CD4-positive, alpha-beta T cell (primary cell): ENCODE measurements at places on chromosomes 12 and 14.
A peak's percentile ranks its signal among the peaks of the same experiment; 100 is the strongest.

DNA sequence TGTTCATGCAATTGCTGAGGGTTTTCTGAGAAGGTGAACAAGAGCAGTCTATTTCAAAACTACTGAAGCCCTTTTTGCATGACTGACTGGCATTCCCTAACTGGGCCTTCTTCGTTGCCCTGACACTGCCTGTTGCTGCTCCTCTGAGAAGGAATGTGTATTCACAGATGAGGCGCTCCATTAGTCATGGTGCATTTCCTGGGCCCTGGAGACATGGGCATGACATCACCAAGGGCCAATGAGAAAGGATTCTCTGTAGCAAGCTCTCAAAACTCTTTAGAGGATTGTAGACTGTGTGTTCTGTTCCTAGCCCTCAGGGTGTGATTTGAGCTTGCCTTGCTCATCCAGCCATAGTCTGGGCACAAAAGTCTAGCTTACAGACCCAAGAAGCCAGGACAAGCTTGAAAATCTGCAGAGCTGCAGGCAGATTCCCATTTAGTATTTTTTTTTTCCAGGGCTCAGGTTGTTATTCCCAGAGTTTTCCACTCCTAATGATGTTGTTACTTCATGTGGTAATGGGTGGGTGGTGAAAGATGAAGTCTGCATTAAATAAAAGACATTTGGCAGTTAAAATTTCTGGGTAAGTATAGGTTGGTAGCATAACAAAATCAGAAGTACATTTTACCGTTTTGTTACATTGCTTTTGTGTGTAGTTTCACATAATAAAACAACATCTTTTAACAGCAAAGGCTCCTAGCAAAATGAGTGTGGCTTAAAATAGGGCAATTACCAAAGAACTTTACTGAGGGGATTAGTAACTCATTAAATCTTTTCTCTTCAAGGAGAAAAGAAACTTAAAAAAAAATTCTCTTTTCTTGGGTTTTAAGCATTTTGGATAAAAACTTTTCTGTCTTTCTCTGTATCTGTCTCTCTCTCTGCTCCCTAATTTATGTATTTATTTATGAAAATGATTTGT lies 318.4 kb downstream of the RAD51B start:
- H3K36me3 ChIP-seq = no peaks in the 10 kb centered on the region
- H3K27ac ChIP-seq = no peak overlapping the region
- DNase-seq = peak; percentile 5
- H3K4me3 ChIP-seq = no peak overlapping the region
- H3K27me3 ChIP-seq = no peaks in the 10 kb centered on the region

- H3K4me1 ChIP-seq = no peaks in the 10 kb centered on the region
- H3K27me3 ChIP-seq = peaks cover 2% of the 10 kb centered on the region
- H3K4me3 ChIP-seq = no peak overlapping the region
- no peaks in the 10 kb centered on the region for H3K36me3 ChIP-seq
- H3K27ac ChIP-seq = no peak overlapping the region
Measured at GRCh38 chr12:114269153-114269552, 136.8 kb downstream of the TBX5 start.

DNA sequence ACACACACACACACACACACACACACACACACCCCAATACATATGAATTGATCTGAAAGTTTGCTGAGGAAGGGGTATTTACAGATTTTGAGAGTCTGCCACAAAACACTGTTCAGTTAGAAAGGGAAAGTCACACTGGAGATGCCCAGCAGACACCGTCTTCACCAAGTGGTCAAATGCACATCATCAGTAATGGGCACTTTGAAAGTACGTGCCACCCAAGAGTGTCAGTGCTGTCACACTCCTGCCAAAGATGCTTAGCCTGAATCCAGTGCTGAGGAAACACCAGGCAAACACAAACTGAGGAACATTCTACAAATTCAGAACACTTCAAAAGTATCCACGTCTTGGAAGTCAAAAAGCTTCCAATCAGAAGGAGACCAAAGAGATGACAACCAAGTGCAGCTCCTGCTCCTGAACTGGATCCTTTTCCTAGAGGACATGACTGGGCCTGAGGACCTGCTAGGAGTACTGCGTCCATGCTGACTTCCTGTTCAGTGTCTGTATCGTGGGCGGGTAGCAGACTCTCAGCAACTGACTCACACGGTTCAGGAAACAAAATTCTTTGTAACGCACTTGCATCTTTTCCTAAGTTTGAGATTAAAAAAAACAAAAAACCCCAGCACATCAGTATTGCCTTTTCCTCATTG lies 18.6 kb downstream of the PSMC1 start:
- no peaks in the 10 kb centered on the region for H3K27me3 ChIP-seq
- DNase-seq = no peak
- peaks cover 59% of the 10 kb centered on the region for H3K36me3 ChIP-seq
- H3K4me1 ChIP-seq = peaks cover 13% of the 10 kb centered on the region
- no peak overlapping the region for H3K4me3 ChIP-seq

DNA sequence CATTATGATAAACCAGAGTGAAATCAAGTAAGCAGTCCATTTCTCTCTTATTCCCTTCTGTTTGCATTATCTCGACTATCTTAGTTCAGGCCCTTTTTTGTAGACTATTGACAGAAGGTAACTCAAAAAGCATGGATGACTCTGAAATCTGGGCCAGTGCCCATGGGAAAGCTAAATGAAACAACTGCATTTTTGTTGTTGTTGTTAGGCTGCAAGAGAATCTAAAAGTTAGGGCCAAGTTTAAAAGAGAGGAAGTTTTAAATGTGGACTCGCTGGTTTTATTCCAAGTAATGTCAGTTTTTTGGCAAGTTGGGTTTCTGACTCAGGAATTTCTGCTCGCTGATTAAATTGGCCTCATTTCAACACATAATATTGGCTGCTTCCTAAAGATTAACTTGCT lies 201.1 kb downstream of the PIK3C2G start:
- no peak overlapping the region for H3K27ac ChIP-seq
- H3K4me3 ChIP-seq = no peak overlapping the region
- H3K27me3 ChIP-seq = no peaks in the 10 kb centered on the region
- no peaks in the 10 kb centered on the region for H3K36me3 ChIP-seq

GRCh38 chr14:87179936-87180335 lies 813.0 kb downstream of the GALC start:
- no peaks in the 10 kb centered on the region for H3K36me3 ChIP-seq
- H3K27ac ChIP-seq = no peak overlapping the region
- no peaks in the 10 kb centered on the region for H3K4me1 ChIP-seq
- no peaks in the 10 kb centered on the region for H3K27me3 ChIP-seq
